ENCODE measurements at places on chromosomes 7 and 10.

- no peak for DNase-seq
Measured at GRCh38 chr10:95220539-95220938, 26.5 kb downstream of the ACSM6 start.

GRCh38 chr7:142414135-142414534 is 156.3 kb upstream of the PRSS58 start:
- no peak for DNase-seq

GRCh38 chr10:34804306-34804705 is 10.8 kb downstream of the PARD3 start:
- DNase-seq: no peak

DNA sequence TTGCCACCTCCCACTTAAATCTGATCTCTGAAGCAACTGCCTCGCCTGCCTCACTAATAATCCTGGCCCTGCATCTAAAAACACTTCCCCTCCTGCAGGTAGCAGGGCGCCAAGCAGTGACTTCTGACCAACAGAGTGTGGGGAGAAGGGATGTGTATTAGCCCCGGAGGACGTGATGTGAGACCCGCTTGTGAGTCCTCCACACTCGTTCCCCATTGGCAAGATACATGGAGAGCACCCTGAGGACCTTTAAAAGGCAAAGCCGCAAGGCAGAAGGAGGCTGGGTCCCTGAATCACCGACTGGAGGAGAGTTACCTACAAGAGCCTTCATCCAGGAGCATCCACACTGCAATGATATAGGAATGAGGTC is 6.1 kb upstream of the PILRA start:
- no peak for DNase-seq

DNA sequence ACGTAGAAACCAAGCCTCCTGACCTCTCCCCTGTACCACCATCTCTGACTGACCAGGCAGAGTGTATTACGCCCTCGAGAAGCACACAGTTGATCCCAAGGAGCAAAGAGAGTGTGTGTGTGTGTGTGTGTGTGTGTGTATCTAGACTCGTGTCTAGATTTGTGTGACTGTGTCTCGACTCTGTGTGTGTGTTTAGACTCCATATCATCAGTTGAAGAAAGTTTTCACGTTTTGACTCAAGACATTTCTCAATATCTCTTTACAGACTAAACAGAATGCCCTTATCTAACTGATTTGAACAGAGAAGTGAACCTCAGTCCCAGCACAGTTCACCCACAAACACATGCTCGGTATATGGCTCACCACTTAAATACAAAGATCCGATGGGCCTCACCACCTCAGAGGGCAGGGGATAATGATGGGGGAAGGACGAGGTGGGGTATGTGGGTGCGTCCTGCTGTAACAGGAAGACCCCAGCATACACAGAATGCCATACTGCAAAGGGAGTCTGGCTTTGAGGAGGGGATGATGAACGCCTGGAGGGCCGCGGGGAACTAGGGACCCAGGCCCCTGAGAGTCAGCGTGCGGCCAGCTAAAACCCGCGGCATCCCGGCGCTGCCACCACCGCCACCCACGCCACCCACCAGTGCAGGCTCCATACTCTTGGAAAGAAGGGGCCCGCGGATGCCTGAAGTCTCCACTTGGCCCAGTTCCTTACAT is 780 bp downstream of the ALDH18A1 start:
- no peak for DNase-seq

DNA sequence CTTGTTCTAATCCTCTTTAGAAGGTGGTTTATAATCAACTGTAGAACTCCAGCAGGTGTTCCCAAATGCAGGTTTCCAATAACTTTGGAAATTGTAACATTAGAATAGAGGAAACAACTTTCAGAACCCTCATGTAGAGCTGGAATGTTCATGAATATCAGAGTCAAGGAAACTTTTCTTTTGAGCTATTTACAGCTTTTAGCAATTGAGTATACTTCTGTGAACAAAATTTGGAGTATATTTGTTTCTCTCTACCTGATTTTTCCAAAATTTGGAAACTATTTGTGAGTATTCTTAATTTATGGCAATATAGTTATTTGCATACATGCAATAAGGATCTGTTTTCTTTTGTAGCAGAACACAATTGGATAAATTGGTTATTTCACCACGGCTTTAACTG is 2.8 kb upstream of the CFAP43 start:
- no peak for DNase-seq

- DNase-seq: no peak
Measured at GRCh38 chr10:101303087-101303703, 50.8 kb upstream of the BTRC start.

GRCh38 chr10:119723624-119724023 is 2.2 kb upstream of the INPP5F start:
- no peak for DNase-seq

All from AG09309 (cell line).